ENCODE measurements at places on chromosomes 12 and 14.
A peak's percentile ranks its signal among the peaks of the same experiment; 100 is the strongest.

DNA sequence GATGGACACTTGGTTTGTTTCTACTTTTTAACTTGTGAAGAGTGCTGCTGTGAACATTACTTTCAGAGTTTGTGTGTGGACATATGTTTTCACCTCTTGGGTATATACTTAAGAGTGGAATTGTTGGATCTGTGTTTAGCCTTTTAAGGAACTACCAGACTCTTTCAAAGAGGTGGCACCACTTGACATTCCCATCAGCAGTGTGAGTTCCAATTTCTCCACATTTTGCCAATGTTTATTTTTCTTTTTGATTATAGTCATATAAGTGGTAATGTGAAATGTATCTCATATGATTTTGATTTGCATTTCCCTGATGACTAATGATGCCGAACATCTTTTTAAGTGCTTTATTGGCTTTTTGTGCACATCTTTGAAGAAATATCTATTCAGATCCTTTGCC, 44.8 kb downstream of the ARHGAP5 start:
- no peak for DNase-seq

- peak; percentile 71 for DNase-seq
Observed at GRCh38 chr12:113697651-113698509, 226.2 kb upstream of the LHX5 start.

DNA sequence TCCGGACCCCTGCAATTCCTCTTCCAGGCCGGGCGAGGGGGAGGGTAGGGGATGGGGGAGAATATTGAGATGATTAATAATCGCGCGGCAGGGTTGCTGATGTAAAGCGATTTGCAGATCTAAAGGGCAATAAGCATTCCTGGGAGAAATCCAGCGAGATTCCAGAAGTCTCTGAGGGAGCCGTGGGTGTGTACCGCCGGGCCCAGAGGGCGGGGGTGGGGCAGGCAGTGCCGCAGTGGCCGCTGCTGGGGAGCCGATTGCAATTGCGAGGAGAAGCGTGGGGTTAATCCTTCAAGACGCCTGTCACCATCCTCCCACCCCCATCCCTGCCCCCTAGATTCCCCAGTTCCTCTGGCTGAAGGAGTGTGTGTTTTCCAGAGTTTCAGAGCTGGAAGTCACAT, 16.4 kb downstream of the FOS start:
- no peak for DNase-seq

GRCh38 chr14:104249706-104250105, 111.3 kb downstream of the KIF26A start:
- no peak for DNase-seq

- no peak for DNase-seq
Observed at GRCh38 chr12:48296586-48297282, 54.0 kb downstream of the ZNF641 start.

DNA sequence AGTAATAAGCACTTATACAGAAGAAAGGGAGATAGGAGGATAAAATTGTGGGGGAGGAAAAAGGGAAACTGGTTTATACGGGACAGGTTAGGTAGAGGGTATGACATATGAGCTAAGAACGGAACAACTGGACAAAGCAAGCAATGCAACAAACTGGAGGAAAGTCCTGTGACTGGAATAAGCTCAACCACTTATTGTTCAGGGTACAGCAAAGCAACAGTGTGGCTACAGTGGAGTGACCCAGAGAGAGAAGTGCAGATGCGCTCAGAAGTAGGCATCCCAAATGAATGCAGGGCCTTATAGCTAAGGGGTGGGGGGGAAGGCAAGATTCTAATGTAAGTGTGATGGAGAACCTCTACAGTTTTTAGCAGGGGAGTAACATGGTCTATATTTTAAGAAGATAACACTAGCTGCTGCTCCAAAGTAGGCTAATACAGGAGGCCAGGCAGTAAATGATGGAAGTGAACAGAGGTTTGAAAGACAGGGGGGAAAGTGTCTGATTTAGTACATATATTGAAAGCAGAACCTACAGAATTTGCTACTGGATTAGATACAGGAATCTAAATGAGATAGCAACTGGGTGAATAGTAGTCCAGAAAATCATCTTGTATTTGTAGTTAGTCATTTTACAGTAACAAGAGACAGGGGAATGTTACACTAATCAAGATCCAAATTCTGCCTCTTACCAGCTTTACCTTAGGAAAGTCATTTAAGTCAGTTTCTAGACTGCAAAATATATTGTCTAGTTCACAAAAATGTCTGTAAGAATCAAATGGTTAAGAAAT, 3.3 kb downstream of the UBE2N start:
- no peak for DNase-seq

DNA sequence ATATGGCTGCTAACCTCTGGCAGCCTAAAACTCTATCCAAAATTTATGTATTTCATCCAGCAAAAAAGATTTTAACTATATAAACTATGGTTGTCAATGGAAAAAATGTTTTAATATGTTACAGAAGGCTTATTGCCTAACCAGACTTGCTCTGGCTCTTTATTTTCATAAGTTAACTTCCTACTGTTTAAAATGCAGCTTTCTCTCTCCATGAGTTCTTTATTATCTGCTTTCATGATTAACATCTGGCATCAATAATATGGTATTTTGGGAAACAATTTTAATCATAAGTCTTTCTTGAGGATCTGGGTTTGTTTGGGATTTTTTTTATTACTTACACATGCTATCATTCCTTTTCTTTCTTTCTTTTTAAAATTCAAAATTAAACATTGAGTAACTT, 20.5 kb downstream of the KERA start:
- DNase-seq = no peak

DNA sequence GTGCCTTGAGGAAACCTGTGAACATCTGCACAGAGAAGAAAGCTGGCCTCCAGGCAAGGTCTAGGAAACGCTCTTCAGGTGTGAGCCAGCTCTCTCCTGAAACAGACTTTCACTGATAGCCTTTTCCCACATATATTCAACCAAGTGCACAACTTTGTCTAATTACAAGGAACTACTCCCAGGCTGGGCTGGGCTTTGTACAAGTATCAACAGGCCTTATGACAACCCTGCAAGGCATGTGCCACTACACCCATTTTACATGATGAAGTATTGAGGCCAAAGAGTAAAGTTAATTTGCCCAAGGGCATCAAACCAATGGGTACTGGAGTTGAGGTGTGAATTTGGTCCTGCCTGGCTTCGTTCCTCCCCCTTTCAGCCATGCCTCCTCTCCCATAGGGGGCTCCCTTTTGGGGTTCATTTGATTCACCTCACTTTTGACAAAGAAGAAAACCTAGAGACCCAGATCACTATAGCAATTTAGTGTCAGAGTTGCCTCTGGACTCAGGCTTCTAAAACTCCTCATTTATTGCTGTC, 2.1 kb downstream of the CSRP2 start:
- DNase-seq = no peak

GRCh38 chr14:32657081-32657480, 281.6 kb upstream of the NPAS3 start:
- no peak for DNase-seq

GRCh38 chr14:104085032-104085888, at the start of gene ASPG:
Gene ASPG, plus strand, starts transcription at chr14:104085700. Its CDS starts 71 bp downstream, at chr14:104085771.
- no peak for DNase-seq

Measured in NCI-H774 (cell line).